Tibial artery (tissue), 4 donors: ENCODE measurements at places on chromosomes 2 and 18.

- DNase-seq: no peak
Observed at GRCh38 chr18:79877163-79878091, 74.0 kb downstream of the SLC66A2 start.

DNA sequence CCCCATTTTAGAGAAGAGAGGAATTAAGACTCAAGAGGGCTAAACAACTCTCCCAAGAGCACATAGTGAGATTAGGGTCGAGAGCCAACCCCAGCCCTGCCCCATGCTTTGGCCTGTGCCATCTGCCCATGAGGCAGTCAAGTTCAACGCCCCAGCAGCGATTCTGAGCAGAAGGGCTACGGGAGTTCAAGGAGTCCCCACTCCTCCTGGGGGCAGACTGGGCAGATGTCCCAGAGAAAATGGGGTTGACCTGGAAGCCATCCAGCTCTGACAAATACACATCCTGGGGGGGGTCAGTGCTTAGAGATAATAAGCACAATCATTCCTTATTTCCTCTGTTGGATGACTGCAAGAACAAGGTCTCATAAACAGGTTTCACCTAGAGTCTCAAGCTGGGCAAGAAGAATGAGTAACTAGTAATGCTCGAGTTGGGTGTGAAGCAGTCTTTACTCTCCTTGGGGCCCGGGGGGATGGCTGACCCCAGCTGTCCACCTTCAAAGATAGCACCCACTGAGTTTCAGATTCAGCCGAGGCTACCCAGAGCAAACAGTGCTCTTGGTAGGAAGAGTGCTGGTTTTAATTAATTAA is 716.4 kb downstream of the RNF144A start:
- no peak for DNase-seq

DNA sequence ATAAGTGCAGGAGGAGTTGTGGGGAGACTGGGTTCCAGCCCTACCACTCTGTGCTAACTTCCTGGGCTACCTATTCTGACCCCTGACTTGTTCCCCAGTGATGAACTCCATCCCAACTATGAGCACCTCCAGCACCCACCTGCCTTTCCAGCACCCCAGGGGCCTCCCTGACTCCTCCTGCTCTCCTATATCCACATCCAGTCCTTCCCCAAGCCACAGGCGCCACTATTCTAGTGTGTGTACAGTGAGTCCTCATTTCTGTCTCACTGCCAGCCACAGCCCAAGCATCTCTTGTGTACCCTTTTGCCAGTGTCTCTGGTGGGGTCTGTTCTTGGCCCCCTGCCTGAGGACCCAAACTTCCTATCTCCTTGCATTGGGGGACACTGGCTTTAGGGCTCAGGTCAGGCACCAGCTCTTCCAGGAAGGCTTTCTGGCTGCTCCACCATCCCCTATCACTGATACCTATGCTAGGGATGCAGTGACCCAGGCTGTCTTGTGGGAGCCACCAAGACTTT is 145.2 kb downstream of the INHBB start:
- no peak for DNase-seq

DNA sequence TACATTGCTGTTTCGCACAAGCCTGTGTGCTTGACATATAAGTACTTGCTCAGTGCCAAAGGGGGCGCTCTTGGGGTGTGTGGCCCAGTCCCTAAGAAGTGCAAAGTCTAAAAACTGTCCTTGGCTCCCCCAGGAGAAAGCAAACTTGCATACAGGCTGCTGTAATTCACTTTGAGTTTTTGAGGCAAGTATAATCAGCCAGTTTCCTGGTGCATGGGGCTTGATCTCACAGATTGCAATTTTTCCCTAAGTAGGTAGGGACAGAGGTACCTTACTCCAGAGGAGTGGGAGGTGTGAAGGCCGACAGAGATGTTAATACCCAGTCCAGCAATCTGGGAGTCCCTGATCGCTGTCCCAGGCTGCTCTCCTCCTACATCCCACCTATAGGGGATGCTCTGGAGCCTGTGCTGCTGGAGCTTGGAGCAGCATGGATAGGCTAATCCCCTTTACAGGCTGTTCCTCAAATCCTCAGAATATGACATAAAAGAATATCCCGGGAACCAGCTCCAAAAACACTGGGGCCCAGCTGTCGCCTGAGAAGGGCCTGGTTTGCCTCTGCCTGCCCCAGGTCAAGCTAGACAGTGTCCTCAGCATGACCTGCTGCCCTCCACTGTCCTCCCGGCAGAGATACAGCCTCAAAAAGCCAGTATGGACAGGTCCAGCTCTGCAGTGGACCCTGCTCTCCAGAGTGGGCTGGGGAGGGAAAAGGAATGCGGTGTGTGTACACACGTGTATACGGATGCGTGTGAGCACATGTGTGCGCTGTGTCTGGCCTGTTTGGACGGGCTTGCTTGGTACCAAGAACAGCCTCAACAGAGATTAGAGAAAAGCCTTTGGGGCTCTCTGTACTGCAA is 136.5 kb upstream of the HAAO start:
- no peak for DNase-seq

- DNase-seq: no peak
Observed at GRCh38 chr2:191539068-191539467, 138.9 kb upstream of the NABP1 start.

DNA sequence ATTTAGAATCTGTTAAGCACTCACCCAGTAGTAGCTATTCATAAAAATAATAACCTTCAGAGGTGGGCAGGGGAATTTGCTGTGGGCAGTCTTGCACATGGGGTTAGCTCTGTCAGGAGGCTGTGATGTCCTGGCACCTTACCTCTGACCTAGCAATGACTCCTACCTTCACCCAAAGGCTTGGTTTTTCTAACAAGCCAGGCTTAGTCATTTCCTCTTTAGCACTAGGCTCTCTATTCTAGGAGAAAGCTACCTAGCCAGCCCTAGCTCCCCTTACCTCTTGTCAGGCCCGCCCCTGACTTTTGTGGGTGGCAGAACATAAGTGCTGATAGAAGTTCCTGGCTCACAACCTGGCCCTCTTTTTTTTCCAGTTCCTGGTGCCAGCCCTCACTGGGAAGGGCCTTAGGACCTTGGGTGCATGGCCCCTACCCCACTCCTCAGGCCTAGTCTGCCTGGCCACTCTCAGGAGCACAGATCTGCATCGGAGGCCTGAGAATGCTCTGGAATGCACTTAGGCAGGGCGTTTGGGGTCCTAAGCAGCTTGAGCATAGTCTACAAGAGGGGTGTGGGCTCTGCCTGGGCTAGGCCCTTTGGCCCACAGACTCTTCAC is 17.7 kb downstream of the CPLX4 start:
- DNase-seq: no peak

GRCh38 chr2:240970104-240970503 is 28.3 kb upstream of the SNED1 start:
- no peak for DNase-seq

- DNase-seq: no peak
Observed at GRCh38 chr2:163662141-163662780, 73.5 kb downstream of the FIGN start.

DNA sequence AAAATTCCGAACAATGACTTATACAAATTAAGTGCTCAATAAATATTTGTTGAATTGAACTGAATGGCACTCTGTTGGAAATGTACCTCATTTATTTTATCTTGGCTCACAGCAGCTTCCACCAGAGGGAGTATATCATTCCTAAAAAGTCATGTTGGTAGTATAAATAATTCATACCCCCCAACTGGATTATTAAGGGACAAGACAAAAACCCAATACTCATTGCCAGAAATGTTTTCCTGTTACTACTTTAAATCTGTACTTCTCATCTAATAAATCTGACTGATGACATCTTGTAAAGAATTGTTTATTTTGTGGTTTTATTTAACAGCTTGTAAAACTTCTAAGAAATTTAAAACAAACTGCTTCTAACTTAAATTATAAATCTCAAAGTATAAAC is 163.9 kb downstream of the CDH2 start:
- DNase-seq: no peak

DNA sequence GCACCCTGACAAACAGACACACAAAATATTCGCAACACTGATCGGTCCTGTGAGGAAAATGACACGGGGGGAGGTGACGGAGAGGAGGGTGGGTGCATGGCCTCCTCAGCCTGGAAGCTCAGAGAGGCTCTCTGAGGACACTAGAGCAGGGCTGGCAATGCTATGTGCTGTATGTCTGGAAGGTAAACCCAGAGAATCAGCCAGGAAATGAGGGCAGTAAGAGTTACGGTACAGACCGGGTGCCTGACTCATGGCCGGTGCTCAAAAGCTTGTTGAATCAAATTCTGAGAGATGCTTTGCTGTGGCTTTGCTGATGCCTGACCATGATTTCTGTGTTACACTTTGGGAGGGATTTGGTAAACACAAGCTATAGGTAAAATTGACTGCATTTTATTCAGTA is 81.9 kb downstream of the CCDC93 start:
- DNase-seq: no peak

GRCh38 chr2:241064008-241064801 is 37.9 kb downstream of the MTERF4 start:
- no peak for DNase-seq

DNA sequence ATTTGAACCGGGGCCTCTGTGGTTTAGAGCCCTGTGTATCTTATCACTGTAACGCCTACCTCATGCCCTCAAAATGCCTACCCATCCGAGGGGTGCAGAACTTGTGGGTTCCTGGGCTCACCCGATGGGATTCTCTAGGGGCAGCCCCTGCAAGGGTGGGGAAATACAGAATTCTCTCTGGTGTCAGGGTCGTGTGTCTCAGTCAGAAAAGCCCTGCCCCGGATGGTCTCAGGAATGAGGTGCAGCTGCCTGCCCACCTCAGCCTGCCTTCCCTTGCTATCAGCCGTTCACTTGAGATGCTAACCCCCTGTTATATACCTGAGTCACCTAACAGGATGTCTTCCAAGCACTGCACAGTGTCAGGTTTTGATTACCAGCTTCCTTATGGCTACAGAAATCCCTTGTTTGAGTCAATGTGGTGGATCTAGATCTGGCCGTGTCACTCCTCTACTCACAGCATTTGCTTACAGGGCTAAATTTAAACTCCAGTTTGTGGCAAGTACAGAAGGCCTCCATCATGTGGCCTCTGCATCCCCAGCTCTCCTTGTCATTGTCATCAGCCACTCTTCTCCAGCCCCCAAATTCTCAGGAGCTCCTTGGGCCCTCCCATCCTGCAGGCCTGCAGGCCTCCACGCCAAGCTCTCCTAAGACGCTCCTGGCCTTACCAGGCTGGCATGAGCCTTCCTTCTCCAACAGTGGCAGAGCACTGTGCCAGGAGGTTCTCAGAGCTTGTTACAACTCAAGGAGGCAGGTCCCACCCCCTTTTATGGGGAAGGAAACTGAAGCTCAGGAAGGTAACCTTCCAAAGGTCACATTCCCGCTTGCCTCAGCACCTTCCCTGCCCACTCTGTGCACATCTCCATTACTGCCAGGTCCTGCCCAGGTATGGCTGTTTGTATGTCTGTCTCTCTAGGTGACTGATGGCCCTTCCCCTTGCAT is 14.3 kb upstream of the MAP3K2 start:
- DNase-seq: no peak

GRCh38 chr2:164766216-164766953 is 75.2 kb downstream of the COBLL1 start:
- no peak for DNase-seq

GRCh38 chr2:6423157-6423556 is 442.6 kb downstream of the CMPK2 start:
- no peak for DNase-seq

- no peak for DNase-seq
Observed at GRCh38 chr18:61575419-61575818, 242.2 kb downstream of the CDH20 start.

DNA sequence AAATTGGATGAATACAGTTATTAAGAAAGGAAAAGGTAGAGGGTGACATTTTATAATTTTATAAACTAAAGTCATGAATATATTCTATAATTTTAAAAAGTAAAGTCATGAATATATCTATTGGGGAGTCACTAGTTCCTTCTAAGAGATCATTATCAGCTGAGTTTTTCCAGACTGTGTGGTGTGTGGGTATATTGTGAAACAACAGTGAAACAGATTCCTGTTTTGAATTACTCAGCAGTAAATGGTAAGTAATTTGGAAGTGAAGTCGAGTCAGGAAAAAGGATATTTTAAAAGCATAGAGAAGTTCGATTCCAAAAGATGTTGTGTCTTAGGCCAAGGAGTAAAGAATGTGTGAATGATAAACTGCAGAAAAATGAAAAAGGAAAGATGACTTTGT is 1018.2 kb upstream of the NXPH2 start:
- no peak for DNase-seq

- DNase-seq: no peak
Observed at GRCh38 chr2:96684883-96685576, 42.5 kb downstream of the FER1L5 start.

GRCh38 chr18:10776493-10776892 is 250.7 kb downstream of the NAPG start:
- DNase-seq: no peak

DNA sequence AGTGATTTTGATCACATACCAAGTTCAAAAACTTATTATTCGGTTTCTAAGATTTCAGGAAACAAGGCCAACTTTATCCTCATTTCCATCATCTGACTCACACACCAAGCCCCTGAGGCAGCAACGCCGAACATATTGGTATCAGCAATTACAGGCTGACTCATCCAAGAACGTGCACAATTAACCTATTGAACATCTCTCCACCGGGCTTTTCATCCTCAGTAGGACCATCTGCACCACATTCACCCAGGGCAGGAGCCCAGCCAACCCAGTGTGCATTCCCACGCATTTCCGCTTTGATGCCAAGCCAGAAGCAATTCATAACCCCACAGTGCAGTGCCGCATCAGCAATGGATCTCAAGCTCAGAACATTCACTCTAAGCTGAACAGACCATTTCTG is 52.9 kb downstream of the SCG2 start:
- DNase-seq: no peak

DNA sequence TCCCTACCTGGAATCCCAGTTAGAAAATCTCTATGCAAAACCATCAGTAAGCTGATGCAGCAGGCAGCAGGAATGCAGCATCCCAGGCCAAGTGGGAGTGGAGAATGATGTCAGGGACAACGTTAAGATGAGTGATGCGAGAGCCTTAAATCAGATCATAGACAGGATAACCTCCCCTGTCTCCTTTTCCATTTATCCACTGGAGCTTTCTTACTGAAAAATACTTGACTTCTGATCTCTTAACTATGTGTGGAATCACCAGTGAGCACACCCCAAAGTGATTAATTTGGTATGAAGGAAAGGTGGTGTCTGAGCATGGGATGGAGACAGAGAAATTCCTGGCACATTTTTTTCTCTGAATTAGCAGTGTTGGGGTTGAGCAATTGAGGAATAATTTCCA is 98.0 kb downstream of the RND3 start:
- DNase-seq: no peak

GRCh38 chr2:98460573-98461497 is 16.2 kb downstream of the INPP4A start:
- DNase-seq: no peak
